Activated CD4-positive, alpha-beta memory T cell treated with anti-CD3 and anti-CD28 coated beads for 36 hours (primary cell): ENCODE measurements at places on chromosomes 13 and 19.
A peak's percentile ranks its signal among the peaks of the same experiment; 100 is the strongest.

DNA sequence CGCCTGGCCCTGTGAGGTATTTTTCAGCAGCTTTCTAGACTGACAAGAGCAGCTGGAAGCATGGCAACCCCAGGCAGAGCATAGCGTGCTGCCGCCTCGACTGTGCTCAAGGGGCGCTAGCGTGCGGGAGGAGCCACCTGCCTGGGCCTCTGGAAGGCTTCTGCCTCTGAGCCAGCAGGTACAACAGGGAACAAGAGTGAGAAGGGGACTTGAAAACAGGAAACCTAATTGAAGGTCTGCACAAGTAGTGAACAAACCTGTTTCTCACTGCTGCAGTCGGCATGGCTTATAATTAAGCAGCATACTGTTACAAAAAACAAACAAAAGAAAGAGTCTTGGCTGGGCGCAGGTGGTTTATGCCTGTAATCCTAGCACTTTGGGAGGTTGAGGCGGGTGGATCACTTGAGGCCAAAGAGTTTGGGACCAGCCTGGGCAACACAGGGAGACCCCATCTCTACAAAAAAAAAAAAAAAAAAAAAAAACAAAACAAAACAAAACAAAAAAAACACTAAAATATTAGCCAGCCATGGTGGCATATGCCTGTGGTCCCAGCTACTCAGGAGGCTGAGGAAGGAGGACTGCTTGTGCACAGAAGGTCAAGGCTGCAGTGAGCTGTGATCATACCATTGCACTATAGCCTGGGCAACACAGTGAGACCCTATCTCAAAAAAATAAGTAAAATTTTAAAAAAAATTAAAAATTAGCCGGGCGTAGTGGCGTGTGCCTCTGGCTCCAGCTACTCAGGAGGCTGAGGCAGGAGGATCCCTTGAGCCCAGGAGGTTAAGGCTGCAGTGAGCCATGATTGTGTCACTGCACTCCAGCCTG, 12.6 kb upstream of the GARRE1 start:
- DNase-seq: peak; percentile 38

- no peak for DNase-seq
These were observed 271.1 kb upstream of the MAB21L1 start for GRCh38 chr13:35747594-35747993.

- no peak for DNase-seq
These were observed 70.5 kb upstream of the CSNK1A1L start for GRCh38 chr13:37175996-37176395.

GRCh38 chr13:37313372-37313771, 207.9 kb upstream of the CSNK1A1L start:
- DNase-seq: no peak

DNA sequence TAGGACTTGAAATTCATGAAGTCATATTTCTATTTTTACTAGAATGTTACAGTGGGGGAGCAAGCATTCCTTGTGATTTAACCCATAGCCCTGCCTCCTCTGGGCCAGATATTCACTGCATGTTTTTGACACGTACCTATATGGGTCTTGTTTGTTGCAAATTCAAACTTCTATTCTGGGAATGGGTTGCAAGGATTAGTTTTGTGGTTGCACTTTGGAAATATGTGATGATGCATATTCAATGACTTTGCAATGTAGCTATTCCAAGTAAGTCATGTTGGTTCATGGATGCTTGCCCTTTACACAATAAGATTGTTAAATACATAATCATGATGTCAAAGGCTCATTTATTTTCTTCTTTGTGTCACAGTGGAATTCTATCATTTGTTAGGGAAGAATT, 440.8 kb downstream of the TDRD3 start:
- DNase-seq: no peak

- peak; percentile 81 for DNase-seq
These were observed 26.2 kb downstream of the OPA3 start for GRCh38 chr19:45558399-45558878.

- no peak for DNase-seq
These were observed 10.6 kb upstream of the KIR2DL4 start for GRCh38 chr19:54792814-54793213.

GRCh38 chr13:36848199-36848982, 29.4 kb downstream of the RFXAP start:
- DNase-seq: peak; percentile 30

DNA sequence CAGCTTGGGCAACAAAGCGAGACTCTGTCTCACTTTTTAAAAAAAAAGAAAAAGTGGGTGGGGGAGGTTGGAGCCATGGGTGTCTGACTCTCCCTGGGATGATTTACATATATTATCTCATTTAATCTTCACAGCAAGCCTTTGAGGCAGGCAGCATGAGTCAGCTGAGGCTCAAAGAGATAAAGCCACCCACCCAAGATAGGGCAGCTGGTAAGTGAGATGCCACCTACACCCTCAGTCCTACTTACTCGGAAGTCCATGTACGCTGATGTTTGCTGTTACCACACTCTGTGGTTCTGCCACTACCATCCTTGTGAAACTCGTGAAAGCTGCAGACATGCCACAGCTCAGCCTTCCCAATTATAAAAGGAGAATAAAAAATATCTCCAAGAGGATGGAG, 142.0 kb upstream of the TSHZ3 start:
- DNase-seq: no peak

- peak; percentile 86 for DNase-seq
These were observed 5.3 kb downstream of the PRR36 start for GRCh38 chr19:7868671-7869452.

- no peak for DNase-seq
These were observed 418.7 kb upstream of the NBEA start for GRCh38 chr13:34523406-34523805.

GRCh38 chr13:68509734-68510621, 1279.8 kb upstream of the PCDH9 start:
- no peak for DNase-seq

DNA sequence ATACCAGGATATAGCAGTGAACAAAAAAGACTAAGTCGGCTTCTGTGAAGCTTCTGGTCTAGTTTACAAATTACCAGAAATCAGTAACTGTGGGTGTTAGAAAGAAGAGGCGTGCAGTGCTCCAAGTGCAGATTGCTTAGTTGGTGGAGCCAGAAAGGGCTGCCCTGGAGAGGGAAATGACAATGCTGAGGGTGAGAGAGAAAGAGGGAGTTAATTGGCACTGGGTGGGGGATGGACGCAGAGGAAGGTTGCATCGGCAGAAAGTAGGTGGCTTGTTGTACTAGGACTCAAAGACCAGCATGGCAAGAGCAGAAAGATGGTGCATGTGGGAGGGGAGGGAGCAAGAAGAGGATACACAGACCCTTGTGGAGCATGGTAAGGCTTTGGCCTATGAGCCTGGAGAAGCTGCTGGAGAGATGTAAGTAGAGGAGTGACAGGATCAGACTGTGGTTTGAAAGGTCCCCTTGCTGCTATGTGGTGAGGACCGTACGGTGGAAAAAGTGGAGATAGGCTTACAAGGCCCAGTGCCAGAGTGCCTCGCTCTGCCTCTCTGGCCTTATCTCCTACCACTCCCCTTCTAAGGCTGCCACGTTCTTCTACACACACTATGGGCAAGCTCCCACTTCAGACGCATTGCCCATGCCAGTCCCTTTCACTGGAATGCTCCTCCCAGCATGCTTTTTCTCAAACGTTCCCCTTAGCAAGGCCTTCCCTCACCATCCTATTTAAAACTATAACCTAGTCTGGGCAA, 13.5 kb downstream of the SMG9 start:
- DNase-seq: no peak

GRCh38 chr19:10290876-10291553, 1.3 kb downstream of the ICAM5 start:
- DNase-seq: peak; percentile 67

DNA sequence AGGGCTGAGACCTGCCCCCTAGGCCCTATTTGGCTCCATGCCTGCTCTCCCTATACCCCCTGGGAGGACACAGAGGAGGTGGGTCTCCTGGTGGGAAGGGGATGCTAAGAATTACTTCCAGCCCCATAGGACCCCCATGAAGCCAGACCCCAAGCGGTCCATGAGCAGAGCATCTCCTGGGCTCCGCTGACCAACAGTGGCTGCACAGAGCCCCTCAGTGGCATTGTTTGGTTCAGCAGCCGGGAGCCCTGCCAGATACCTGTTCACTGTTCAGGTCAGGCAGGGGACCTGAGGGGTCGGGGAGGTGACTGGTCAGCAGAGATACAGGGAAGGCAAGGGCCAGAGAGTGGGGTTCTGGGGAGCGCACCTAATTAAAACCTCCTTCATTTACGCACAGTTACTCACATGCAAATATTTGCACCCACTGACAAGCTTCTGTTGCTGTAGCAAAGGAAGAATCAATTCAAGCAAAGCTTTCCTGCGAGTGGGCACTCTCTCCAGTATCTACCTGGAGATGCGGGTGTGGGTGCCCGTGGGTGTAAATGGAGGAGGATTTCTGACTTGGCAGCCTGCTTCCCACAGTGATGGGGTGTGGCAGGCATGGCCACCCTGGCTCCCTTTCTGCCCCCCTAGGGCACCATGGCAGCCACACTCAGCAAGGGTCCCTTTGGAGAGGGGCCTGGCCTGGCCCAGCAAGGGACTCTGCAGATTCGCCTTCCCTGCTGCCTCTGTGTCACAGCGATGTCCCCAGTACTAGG, 83.5 kb downstream of the CHST8 start:
- DNase-seq: no peak

DNA sequence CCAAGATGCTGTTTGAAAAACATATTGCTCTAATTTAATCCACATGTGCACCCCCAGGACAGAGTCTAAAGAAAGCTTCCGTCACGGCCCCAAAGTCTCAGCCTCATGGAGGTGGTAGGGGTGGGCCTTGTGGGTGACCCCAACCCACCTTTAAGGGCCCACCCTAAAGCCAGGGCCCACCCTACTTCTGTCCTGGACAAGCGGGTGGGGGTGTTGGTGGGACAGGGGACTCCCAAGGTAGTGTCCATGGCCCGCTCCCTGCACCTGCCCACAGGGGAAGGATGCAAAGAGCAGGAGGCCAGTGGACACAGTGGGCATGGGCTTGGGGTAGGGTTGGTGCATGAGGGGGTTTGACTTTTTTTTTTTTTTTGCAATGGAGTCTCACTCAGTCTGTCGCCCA, 66.8 kb downstream of the KCTD15 start:
- DNase-seq: no peak

GRCh38 chr19:41303954-41304353, 6.0 kb upstream of the CCDC97 start:
- peak; percentile 42 for DNase-seq

- DNase-seq: no peak
These were observed 12.2 kb downstream of the RHPN2 start for GRCh38 chr19:33052352-33052972.

- DNase-seq: peak; percentile 16
These were observed 77.9 kb downstream of the CACNA1A start for GRCh38 chr19:13428352-13428751.

DNA sequence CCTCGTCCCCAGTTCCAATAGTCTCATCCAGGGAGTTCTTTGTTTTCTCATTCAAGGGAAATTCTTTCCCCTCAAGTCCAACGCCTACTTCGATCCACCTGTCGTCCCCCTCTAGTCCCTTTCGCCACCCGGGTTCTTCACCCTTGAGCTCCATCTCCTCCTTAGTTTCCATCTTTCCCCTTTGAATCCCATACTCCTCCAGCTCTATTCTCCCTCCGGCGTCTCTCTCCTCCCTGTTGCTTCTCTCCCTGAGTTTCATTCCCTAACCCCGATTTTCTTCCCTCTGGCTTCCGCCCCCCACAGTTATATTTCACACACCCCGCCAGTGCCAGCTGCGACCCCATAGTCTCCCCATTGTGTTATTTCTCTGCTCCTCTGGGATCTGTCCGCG, 628 bp upstream of the SLC17A7 start:
- DNase-seq: no peak

DNA sequence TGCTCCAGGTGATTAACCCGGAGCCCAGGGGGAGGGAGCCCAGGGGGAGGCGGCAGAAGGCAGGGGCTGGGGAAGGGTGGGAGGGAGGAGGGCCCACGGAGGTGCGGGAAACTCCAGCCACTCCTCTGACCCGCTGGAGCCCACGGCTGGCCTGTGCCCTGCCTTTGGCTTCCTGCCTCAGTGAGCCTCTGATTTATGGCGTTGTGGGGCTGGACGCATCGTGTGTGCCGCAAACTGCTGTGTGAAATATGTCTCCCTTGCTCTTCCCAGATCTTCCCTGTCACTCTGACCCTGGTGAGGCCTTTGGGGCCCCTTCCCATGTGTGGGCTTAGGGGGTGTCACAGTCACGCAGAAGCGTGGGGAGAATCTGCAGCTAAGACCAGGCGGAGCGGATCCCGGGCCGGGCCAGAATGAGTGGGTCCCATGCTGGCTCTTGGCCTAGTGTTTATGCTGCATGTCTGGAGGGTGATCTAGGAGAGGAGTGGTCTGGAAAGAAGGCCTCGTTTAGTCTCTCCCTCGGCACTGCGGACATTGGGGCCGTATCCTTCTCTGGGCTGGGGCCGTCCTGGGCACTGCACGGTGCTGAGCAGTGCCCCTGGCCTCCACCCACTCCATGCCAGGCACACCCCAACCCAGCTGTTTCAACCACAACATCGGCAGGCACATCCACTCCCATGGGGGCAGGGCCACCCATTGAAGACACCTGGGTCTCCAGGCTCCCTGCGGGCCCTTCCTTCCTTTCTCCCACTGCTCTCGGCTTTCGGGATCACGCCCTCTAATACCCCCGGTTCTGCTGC, 123.0 kb downstream of the KDM4B start:
- no peak for DNase-seq

DNA sequence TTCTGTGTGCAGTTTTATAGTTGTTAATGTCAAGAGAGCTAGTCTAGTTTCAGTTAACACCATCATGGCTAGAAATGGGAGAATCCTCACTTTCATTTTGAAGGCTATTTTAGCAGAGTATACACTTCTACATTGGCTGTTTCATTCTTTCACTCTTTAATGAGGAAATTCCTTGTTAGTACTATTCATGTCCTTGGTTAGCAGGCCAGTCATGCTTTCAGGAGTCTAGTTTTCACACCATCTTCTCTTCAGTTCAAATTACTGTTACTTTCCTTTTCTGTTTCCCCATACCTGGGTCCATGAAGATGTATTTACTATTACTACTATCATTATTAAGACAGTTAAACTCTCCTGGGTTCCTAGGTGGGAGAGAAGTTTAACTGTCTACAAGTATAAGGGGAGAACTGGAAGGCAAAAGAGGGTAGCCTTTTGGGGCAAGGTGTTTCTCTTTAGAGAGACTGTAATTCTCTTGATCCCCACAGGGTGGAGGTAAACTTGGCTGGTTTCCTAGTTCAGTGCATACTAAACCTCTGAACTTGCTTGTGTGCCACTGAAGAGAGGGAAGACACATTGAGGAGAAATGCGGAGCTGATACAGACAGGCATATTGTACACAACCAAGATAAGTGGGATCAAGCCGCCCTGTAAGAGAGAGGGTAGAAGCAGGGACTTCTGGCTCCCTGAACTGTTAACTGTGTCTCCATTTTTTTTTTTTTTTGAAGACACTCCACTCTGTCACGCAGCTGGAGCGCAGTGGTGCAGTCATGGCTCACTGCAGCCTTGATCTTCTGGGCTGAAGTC, 41.3 kb upstream of the IGFL4 start:
- DNase-seq: no peak

GRCh38 chr19:44874317-44874716, 16.7 kb upstream of the TOMM40 start:
- no peak for DNase-seq

GRCh38 chr19:51546107-51546649, 14.7 kb upstream of the SIGLEC6 start:
- DNase-seq: no peak

- DNase-seq: peak; percentile 7
These were observed 3.1 kb upstream of the FFAR1 start for GRCh38 chr19:35344511-35345031.
